ENCODE measurements at places on chromosomes 6 and 20. TPM values are rescaled to one million over a fixed set of nuclear protein-coding genes. Genes with fewer than 3 reads are reported as not detected.

Gene MOG
- not detected for total RNA-seq

Gene MTCH1
- total RNA-seq, result 298 TPM

Gene HDDC2
- 57.3 TPM for total RNA-seq

Gene ABHD12
- 91.6 TPM for total RNA-seq

Gene SIRPG
- total RNA-seq, result not detected

Gene C20orf144
- total RNA-seq, result 0.18 TPM

Gene VGLL2
- total RNA-seq, result not detected

Gene ZSCAN31
- 0.31 TPM for total RNA-seq
